ENCODE measurements at places on chromosomes 4 and X. TPM values are rescaled to one million over a fixed set of nuclear protein-coding genes. Genes with fewer than 3 reads are reported as not detected.

The F9 gene
- total RNA-seq, result not detected

DNA sequence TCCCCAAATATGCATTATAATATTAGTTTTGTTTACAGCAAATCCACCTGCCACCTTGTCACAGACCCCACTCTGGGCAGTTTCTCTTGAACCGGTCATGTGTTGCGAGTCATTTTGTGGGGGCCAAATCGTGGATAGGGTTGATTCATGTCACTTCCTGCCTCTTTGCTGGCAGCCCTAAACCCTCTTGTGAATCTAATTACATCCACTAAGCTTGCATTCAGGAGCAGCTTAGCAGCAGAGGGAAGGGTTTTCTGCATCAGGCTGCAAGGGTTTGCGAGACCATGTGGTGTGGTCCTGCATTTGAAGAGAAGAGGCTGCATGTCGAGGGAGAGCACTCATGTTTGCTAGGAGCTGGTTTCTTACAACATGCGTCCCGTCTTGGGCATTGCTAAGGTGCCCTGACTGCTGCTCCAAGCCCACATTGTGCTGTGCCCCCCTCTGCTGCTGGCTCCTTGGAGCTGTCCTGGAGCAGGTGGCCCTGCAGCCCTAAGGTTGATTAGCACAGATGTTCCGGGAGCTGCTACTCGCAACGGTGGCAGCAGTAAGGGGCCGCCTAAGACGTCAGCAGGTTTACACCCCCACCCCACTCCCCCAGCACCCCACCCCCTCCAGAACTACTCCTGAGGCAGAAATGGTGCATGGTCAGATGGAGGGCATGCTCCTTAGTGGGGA is 88.9 kb upstream of the CLDN34 start:
- no peak for DNase-seq

DNA sequence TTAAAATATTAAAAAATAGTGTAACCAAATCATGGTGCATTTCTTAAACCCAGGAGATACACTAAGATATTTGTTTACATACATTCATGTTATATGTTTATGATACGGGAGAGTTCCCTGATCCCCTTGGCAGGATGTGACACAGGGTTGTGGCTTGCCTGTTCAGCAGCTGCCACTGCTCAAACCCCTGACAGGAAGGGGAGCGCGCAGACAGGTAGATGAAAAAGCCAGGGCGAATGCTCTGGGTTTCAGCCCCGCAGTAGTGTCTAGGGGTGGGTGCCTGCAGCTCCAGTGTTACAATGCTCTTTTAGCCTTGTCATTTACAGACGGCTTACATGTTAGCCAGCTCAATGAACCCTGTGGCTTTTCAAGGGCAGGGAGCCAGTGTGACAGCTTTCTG is 1343.8 kb upstream of the IGFBP7 start:
- no peak for DNase-seq

DNA sequence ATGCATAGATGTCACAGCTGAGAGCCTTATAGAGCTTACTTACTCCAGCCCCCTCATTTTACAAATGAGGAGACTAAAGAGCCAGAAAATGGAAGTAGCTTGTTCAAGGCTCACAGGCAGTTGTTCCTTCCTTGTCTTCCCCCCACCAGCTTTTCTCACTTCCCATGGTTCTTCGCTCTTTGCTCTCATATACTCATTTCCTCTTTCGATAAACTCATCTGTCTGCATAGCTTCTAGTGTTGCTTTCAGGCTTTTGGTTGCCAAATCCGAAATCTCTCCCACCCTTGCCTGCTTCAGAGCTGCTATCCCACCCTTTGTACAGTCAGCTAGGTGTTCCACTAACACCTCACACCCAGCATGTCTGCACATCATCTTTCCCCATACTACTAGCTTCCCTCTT is 25.0 kb upstream of the GJB1 start:
- no peak for DNase-seq

DNA sequence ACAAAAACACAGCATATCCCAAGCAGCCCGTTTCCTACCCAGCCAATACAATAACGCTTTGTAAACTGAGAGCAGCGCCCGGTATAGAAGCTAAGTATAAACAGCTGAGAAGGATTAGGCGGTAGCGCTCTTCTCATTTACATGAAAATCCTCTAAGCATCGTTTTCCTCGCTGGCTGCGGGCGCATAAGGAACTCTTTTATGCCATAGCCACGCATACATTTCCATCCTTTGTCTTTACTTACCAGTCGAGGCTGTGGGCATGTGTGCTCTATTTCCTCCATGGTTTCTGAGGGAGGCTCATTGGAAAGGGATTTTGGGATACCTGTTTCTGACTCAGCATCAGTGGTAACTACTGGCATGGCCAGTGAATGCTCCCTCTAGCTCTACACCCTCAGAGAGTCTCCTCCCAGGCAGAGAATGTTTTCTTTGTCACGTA is 383 bp downstream of the PCYT1B start:
- no peak for DNase-seq

- DNase-seq, result no peak
Measured at GRCh38 chr4:183843248-183843671, 61.8 kb upstream of the STOX2 start.

The GUCY1A1 gene
- 3.1 TPM for total RNA-seq

All from H4 (cell line).